Cardiac ventricle fibroblast (primary cell): ENCODE measurements at places on chromosomes 7 and 10. TPM values are rescaled to one million over a fixed set of nuclear protein-coding genes. Genes with fewer than 3 reads are reported as not detected.

The SEC24C gene
- 39.4 and 39.8 TPM in 2 replicates for total RNA-seq

The HHEX gene
- 1.9 and 2.3 TPM in 2 replicates for total RNA-seq

The TMEM130 gene
- 8.4 and 9.7 TPM in 2 replicates for total RNA-seq

The CHST15 gene
- 15.0 and 17.1 TPM in 2 replicates for total RNA-seq

The SSMEM1 gene
- total RNA-seq = not detected in 2 replicates

The OR2A42 gene
- total RNA-seq = 0.12 TPM in 1 of 2 replicates, not detected in the other

The KMT2C gene
- 32.8 and 41.6 TPM in 2 replicates for total RNA-seq

The CCL24 gene
- not detected in 2 replicates for total RNA-seq

The ZCWPW1 gene
- total RNA-seq = 2.1 and 3.2 TPM in 2 replicates

The SPAM1 gene
- total RNA-seq = not detected in 2 replicates
